ENCODE measurements at places on chromosomes 6 and 20.

DNA sequence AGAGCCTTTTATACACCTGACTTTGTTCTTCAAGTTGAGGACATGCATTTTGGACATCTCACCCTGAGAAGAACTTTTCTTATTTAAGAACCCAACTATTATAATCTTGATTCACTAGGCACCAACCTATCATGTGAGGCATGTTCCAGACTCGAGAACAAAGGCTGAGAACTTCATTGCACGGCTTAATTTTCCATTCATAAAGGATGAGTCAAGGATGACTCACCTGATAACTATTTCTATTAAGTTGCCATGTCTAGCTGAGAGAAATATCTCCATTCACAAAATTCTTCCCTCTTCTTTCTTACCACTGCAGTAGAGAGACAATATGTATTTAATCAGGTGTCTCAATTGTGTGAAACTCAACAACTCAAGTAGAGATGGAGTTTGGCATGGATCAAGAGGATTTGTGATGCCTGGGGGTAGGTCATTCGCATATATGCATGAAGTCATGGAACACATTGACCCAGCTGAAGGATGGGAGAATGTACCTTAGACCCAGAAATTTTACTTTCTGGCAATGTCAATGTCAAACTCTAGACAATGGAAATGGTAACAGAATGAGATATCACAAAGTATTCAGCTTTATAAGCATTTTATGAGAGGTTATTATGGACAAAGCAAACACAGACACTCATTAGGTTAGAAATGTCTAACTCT lies 208.7 kb upstream of the PRND start:
- DNase-seq, result peak; percentile 39

GRCh38 chr6:25295651-25296050 lies 16.5 kb downstream of the CARMIL1 start:
- DNase-seq, result no peak

DNA sequence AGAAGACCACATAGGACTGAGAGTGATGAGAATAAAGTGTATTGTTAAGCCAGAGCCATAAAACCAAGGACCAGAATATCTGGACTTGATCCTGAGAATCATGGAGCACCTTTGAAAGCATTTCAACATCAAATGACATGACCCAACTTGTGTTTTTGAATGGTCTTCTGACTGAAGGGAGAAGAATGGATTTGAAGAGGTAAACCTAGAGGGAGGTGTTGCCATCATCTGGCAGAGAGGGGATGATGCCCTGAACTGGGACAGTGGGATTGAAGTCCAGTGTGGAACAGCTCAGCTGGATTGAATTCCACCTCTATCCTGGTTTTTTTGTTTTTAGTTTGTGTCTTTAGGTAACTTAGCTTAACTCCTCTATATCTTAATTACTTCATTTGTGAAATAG lies 570.0 kb downstream of the TBC1D32 start:
- no peak for DNase-seq

- DNase-seq, result no peak
These were observed 11.1 kb downstream of the EDEM2 start for GRCh38 chr20:35135867-35136586.

- no peak for DNase-seq
These were observed 62.1 kb upstream of the RAB32 start for GRCh38 chr6:146481527-146481926.

All from putamen (tissue), 1 donor.